Small intestine (tissue), 16 donors: ENCODE measurements at places on chromosomes 7 and 10. TPM values are rescaled to one million over a fixed set of nuclear protein-coding genes. Genes with fewer than 3 reads are reported as not detected.

DNA sequence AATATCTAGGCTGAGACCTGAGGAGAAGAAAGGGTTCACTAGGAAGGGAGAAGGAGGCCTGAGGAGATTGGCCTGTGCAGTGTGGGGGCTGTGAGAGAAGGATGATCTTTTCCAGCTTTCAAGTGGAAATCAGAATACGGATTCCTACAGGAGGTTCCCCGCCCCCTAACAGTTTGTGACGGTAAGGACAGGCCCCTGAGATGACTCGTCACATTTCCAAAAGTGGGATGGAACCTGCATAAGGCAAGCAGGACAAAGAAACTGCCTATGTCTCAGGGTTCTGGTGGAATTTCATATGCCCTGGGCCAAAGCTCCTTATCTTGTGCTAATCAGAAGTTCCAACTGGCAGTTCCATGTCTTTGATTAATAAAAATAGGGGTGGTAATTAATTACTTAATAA is 275.6 kb downstream of the SNX10 start:
- DNase-seq = no peak

GRCh38 chr10:101287997-101288635 is 58.9 kb upstream of the LBX1 start:
- DNase-seq = no peak

DNA sequence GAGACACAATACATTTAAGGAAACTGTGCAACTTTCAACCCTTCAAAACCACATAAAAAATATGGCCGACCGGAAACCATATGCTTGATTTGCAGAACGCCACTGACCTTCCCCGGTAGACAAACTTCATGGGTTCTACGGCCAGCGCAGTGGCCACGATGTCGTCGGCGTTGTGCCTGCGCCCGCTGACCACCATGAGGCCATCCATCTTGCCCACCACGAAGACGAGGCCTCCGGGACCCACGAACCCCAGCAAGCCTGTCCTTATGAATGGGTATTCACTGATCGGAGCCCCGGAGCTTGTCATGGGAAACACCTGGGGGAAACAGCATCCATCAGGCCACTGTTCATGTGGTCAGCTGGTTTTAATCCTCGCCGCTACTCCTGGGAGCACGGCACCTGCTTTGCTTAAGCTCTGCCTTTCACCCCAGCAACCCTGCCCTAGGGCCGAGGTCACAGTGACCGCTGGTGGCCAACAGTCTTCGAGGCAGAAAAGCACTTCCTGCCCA is 229.1 kb downstream of the ZMYND11 start:
- DNase-seq = no peak

- no peak for DNase-seq
Observed at GRCh38 chr10:1425879-1426278, 311.4 kb downstream of the ADARB2 start.

- DNase-seq = no peak
Observed at GRCh38 chr10:33179067-33179466, 155.4 kb downstream of the NRP1 start.

DNA sequence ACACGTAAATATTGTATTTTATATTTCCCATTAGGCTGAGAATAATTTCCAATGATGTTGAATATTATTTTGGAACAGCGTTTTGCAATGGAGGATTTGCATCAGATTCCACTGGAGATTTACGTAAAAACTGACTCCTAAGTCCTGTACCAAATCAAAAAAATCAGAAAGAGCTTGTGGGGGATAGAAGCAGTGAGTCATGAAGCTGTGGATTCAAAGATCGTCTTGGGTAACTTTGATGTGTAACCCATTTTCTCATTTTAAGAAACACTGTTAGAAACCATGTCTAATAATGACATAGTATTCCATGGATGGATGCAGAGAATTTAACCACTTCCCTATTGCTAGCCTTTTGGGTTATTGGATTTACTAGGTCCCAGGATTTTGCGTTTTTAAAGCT is 158.6 kb downstream of the INHBA start:
- no peak for DNase-seq

GRCh38 chr7:15525652-15526263 is 36.1 kb downstream of the AGMO start:
- DNase-seq = no peak

DNA sequence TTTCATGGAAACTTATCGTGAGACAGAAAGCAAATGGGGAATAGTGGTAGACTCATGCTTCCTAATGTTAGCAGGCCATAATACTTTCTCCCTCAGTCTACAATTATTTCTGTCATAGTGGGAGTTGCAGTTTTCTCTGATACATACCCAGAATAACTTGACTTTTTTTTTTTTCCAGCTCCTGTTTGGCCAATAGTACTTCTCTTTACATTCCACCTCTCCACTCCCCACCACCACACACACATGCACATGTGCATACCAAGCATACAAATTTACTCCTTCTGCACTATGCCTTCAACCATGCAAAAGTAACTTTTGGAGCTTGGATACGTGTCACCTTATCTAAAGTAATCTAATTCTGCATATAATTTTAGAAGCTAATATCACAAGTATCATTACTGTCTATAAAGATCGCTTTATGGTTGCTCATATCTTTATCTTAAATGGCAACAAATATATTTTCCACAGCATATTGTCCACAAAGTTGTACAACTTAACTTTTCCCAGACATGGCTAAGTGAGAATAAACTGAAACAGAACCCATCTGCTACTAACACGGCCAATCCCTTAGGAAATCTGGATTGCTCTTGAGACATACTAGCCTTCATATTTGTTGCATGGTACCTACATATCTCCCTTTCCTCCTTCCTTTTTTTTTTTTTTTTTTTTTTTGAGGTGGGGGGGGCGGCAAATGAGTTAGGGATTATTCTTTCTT is 49.0 kb downstream of the TES start:
- no peak for DNase-seq

DNA sequence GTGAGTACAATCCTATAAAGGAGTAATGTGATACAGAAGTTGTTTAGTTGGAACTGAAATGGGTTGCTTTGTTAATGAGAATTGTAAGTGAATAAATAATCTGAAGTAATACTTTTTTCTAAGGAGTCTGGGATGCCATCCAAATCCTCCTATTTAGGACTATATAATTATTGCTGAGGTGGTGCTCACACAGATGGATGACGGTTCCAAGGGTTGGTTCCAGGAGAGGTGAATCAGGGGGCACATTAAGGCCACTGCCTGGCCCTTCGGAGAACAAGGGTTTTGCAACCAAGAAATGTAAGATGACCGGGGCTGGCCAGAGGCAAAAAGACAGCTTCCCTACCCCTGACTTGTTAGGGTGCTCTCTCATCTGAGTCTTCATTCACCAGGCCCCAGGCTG is 352.7 kb downstream of the PHTF2 start:
- no peak for DNase-seq

- no peak for DNase-seq
Observed at GRCh38 chr7:95602421-95602820, 6.1 kb upstream of the PDK4 start.

DNA sequence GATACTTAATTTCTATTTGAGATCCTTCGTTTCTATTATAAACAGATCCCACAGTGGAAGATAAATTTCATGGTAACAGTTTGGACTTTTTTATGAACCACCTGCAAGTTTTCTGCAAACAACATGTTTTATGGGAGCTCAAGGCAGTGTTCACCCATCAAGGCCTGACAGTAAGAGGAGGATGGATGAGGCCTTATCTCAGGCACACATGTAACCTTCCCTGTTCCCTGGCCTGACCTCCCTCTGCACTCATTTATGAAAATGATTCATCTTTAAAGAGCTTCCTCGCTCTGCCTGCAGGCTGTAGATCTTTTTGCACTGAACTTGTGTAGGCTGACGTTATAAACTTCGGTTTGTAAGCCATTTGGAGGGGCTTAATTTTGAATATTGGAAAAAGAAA is 500.1 kb downstream of the GATA3 start:
- no peak for DNase-seq

GRCh38 chr10:69311309-69311708 is 33.0 kb downstream of the HK1 start:
- DNase-seq = no peak

GRCh38 chr10:79185067-79185774 is 116.5 kb downstream of the ZMIZ1 start:
- DNase-seq = no peak

DNA sequence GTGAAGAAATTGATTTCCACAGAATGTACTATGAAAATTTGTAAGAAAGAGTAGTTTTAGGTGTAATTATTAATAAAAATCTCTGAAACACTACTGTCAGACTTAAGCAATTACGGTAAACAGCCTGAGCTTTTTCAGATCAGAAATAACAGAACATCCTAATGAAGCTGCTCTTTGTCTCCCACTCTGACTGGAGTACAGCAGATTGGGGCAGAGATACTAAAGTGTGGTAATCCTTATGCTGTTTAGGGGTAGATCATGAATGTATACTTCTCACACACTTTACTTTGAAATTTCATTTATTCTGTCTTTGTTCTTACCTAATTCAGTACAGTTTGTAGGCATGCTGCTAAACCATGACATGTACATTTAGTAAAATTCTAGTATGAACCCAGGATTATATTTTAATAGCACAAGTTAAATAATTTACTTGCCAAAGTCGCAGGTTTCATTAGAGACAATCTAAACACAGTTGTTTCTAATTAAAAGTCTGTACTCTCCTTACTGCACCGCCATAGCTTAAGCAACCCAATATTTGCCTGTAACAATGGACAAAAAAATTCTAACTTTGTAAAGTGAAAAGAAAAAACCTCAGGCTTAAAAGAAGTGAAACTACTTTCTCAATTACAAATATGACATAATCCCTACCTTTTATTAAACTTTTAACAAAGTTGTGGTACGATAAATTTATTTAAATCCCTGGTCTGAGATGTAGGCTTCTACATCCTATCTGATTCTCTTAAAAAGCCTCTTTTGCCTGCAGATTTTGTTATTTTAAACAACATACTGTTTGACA is 88.8 kb downstream of the KMT2E start:
- no peak for DNase-seq

GRCh38 chr10:416091-416515 is 273.4 kb downstream of the DIP2C start:
- DNase-seq = no peak

- DNase-seq = no peak
Observed at GRCh38 chr10:62402508-62402907, 28.3 kb downstream of the ZNF365 start.

- no peak for DNase-seq
Observed at GRCh38 chr7:42922017-42922753, 9.8 kb downstream of the PSMA2 start.

- DNase-seq = no peak
Observed at GRCh38 chr10:63494951-63495350, 26.2 kb upstream of the REEP3 start.

GRCh38 chr10:126561294-126561920 is 109.1 kb downstream of the C10orf90 start:
- no peak for DNase-seq

GRCh38 chr10:124165827-124166226 is 72.4 kb upstream of the CHST15 start:
- no peak for DNase-seq

DNA sequence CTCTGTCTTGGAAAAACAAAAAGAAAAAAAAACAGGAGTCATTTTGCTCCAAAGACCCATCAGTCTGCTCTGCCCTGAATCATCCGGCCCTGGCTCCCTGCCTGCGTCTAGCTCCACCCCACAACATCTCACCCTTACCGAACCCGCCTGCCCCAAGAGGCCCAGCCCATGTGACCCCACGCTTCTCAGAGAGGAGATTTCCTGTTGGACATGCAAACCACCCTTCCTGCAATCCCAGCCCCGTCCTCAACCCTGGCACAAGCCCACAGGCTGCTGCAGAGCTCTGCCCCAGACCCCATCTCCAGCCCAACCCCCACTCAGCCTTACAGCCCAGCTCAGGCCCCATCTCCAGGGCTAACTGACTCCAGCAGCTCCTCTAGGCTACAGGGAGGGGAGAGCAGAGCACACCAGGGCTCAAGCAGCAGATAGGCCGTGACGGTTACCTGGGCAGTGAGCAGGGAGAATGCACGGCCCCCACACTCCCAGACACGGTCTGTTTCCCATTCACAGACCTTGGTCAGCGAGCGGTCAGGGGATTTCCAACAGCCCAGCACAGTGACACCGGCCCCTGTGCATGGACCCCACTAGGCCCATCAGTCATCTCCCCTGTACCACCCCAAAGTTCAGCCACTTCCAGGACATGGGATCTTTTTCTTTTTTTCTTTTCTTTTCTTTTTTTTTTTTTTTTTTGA is 69.9 kb upstream of the GTF2I start:
- DNase-seq = peak; percentile 65

- DNase-seq = no peak
Observed at GRCh38 chr7:25559581-25560367, 331.5 kb upstream of the NPVF start.

GRCh38 chr7:126818393-126819196 is 434.1 kb downstream of the GRM8 start:
- no peak for DNase-seq

DNA sequence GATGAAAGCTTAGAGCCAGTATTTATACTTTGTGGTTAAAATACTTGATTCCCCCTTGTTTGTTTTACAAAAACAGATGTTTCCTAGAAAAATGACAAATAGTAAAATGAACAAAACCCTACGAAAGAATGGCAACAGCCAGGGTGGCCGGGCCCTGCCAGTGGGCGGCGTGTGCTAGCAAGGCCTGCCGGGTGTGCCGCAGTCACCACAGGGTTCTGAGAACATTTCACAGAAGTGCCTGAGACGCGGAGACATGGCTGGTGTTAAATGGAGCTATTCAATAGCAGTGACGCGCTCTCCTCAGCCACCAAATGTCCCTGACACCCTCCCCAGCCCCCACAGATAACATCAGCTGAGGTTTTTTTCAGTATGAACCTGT is 14.5 kb downstream of the GPR146 start:
- no peak for DNase-seq

GRCh38 chr7:39094731-39095130 is 117.0 kb downstream of the POU6F2 start:
- no peak for DNase-seq

DNA sequence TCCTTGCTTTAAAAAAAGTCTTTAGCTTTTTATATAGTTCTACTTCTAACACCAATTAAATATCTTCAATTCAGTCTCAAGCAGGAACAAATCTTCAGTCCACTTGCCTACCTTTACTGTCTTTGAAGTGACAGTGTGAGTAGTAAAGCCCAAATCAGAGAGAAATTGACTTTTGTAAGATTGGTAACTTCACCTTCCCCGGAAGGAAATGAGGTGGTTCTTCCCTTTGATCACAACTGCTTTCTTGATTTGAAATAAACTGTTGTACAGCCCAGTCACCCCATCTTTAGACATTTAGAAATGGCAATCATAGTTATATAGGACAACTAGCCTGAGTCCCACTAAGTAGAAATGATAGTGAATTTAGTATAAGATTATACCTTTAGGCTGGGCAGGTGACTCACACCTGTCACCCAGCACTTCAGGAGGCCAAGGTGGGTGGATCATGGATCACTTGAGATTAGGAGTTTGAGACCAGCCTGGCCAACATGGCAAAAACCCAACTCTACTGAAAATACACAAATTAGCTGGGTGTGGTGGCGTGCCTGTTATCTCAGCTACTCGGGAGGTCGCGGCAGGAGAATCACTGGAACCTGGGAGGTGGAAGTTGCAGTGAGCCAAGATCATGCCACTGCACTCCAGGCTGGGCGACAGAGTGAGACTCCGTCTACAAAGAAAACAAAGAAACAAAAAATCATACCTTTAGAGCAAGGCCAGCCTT is 4.7 kb downstream of the FAS start:
- no peak for DNase-seq

GRCh38 chr10:17019696-17020095 is 109.9 kb downstream of the CUBN start:
- DNase-seq = no peak

The IL15RA gene
- polyA plus RNA-seq = 15.9 TPM

The INHBA gene
- not detected for polyA plus RNA-seq

The PLEKHS1 gene
- 23.1 TPM for polyA plus RNA-seq

The GRB10 gene
- 20.8 TPM for polyA plus RNA-seq

The CTAGE8 gene
- 2.6 TPM for polyA plus RNA-seq

The MICU1 gene
- polyA plus RNA-seq = 37.0 TPM

The DNAJC12 gene
- 4.6 TPM for polyA plus RNA-seq

The OR13A1 gene
- 0.12 TPM for polyA plus RNA-seq

The ARHGAP22 gene
- 0.54 TPM for polyA plus RNA-seq
